ENCODE measurements at places on chromosomes 3 and 15.

GRCh38 chr3:196603683-196604082 lies 35.2 kb downstream of the FBXO45 start:
- DNase-seq, result no peak

DNA sequence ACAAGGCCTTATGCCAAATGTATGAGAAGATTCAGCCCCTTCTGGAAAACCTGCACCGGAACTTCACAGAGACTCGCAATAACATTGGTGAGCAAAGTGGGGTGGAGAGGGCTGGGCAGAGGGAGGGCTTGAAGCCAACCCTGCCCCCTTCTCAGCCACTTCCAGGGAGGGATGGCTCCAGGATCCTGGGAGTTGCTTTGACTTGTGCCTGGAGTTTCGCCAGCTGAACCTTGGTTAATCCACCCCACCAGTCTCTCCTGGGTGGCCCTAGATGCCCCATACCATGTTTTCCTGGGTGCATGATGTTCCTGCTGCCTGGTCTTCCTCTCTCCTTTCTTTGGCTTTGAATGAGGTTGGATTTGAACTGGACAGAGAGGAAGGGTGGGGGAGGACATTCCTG lies 10.8 kb downstream of the TBC1D21 start:
- peak; percentile 45 for DNase-seq

DNA sequence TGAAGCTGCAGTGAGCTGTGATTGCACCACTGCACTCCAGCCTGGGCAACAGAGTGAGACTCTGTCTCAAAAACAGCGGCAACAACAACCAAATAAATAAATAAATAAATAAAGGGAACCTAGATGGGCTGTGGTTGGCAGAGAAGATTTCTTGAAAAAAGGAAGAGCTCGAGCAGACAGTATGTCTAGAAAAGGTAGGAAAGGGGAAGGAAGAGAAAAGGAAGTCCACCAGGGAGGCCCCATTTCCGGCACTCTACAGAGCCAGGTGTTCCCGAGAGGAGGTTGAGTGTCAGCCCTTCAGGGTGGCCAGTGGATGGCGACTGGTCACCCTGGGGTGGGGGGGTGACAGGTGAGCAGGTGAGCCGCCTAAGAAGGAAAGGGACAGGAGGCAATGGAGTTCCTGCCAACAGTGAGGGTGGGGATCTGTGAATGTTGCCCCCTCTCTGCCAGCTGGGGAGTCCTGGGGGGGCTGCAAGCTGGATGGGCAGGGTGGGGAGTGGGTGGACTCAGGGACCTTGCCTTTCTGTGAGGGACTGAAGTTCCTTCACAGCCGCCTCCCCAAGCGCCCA lies 14.8 kb downstream of the PAQR5 start:
- no peak for DNase-seq

DNA sequence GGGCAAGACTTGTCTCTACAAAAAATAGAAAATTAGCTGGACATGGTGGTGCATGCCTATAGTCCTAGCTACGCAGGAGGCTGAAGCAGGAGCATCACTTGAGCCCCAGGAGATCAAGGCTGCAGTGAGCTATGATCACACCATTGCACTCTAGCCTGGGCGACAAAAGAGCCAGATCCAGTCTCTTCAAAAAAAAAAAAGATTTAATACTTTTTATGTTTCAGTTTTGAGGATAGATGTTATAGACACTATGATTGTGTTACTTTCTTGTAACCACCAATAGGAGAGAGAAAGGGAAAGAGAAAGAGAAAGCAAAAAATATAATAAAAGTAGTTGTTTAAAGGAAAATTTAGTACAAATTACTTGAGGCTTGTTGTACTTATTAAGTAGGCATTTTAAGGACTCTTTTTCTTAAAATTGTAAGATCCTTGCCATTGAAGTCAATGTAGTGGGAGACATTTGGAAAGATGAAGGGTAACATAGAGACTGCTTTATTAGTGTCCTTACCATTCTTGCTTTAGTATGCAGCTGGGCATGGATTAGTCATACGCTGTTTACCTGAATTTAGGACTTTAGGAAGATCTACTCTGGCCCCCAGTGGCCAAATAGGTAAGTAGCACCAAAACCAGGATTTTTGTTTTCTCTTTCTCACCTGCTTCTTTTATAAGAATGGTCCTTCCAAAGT lies 35.1 kb upstream of the ZDHHC23 start:
- DNase-seq, result no peak

DNA sequence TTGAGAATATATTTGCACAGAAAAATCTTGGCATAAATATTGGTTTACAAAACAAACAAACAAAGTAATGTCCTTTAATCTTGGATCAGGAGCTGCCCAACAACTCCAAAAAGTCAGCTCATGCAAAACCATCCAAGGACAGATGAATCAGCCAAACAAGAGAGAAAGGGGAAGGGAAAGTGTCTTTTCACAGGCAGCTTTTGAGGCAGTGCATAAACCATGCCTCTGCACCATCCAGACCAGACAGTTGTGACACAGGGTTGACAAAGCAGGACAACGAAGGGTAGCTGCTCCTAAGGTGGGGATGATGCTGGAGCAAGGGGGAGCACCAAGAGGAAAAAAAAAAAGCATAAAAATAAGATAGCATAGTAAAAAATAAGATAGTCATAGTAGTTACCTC lies 8.7 kb downstream of the CD86 start:
- DNase-seq, result no peak

DNA sequence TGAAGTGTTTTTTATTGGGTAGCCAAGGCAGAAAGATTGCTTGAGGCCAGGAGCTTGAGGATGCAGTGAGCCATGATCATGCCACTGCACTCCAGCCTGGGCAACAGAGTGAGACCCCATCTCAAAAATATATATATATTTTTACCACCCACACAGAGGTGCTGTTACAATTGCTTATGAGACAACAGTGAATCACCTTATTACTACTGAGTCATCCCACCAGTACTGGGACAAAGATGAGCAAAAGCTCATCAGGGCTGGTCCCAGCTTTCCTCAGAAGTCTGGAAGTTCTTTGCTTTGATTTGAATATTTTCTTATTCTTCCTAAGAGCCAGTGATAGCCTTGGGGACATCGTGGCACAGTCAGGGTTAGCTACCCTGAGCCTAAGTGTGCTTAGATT lies 207.7 kb downstream of the SOX2 start:
- DNase-seq, result no peak

DNA sequence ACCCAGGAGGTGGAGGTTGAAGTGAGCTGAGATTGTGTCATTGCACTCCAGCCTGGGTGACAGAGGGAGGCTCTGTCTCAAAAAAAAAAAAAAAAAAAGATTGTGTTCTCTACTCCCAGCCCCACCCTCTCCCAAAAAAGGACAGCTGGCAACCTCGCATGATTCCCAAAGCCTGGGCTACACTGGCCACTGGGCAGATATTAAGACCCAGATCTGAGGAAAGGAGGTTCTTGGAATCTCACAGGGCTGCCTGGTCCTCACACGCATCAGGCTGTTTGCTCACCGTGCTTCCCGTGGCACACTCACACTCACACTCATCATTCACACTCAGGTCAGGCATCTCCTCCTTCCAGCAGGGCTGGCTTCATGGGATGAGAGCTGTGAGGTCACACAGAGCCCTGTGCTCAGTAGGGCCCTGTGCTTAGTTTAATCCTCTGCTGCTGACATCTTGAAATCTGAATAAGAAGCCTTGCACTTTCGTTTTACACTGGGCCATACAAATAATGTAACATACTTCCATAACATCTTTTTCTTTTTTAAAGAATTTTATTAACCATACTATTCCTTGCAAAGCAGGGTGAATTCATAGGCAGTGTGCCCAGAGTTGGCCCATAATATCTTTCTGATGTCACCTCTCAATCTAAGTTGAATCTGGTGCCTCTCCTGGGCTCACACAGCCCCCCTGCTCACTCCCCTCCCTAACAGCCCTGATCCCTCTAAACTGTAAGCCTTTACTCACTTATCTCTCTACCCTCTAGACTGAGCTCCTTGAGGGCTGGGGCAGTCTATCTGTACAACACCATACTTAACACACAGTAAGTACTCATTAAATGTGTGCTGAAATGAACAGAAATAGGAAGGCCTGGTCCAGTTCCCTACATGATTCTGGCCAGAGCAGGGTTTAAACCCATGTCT lies 50.2 kb upstream of the C15orf39 start:
- DNase-seq, result no peak

DNA sequence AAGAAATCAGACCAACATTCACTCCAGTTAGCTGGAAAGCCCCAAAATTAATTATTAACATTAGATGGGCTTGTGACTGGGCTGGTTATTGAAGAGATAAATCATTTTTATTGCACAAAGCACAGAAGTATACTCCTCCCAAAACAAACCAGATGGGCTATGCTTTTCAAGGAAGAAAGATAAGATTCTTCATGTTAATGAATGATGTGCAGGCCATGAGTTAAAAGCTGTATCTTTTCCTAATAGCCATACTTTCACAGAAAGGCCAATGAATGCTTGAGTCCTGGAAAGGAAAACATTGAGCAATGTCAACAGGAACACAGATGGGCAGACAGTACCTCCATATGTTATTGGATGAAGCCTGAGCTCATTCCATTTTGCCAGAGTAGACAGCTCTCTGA lies 55.4 kb downstream of the OCA2 start:
- DNase-seq, result no peak

GRCh38 chr3:140244893-140245292 lies 309.9 kb downstream of the CLSTN2 start:
- no peak for DNase-seq

- DNase-seq, result peak; percentile 70
Measured at GRCh38 chr3:123343296-123344174, 105.4 kb downstream of the ADCY5 start.

DNA sequence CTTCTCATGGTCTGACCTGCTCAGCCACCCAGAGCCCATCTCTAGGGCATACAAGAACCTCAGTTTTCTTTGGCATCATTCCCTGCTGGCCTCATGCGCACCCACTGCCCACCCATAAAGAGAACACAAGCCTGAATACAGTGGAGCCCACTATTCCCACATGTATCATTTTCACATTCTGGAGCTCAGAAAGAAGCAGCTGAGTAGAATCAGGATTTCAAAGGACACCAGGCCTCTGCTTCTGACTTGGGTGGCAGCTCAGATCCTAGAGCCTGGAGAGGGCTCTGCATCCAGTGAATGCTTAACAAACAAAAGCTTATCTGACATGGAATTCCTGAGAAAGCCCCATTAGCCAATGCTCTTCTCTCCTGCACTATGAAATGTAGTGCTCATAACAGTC lies 34.7 kb downstream of the RBP2 start:
- no peak for DNase-seq

- DNase-seq, result no peak
Measured at GRCh38 chr3:135788146-135788545, 177.4 kb upstream of the PPP2R3A start.

GRCh38 chr3:29280404-29281093 lies at the start of gene RBMS3:
Gene RBMS3 (plus strand): TSS chr3:29281071.
- DNase-seq, result peak; percentile 95

- DNase-seq, result no peak
Measured at GRCh38 chr3:98778383-98778782, 15.2 kb downstream of the ST3GAL6 start.

DNA sequence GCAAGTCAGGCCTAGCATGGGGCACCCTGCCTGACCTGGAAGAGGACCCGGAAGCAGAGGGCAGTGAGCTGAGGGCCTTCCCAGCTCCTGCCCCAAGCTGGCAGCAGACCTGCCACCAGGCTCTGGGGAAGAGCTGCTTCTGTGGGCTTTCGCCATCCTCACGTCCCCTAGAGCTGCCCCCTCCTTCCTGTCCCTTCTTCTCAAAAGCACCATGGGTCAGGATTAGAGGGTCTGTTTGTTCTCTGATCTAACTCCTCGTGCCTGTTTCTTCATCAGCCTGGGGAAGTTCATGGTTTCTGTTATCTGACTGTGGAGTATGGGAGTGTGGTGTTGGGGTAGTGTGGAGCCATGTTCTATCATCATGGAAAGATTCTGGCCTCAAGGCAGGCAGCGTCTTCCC lies 58.4 kb upstream of the POLG start:
- no peak for DNase-seq

GRCh38 chr3:148642616-148643015 lies 55.1 kb upstream of the AGTR1 start:
- no peak for DNase-seq

- no peak for DNase-seq
Measured at GRCh38 chr3:35739181-35739809, 100.0 kb downstream of the ARPP21 start.

GRCh38 chr3:39249453-39250115 lies 30.3 kb downstream of the CX3CR1 start:
- DNase-seq, result no peak

DNA sequence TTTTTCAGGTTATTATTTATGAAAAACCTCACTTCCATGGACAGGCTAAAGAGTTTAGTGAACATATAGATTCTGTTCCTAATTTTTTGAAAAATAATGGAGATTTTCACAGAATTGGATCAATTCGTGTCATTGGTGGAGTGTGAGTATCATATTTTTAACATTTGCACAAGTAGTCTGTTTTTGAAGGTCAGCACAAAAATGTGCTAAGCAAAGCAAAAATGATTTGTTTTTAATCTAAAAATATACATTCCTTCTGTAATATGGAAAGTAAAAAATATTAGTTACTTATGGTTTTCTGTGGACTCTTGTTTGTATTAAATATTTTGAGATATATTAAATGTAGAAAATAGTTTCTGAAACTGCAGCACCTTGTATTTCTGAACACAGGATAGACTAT lies 71.0 kb downstream of the CRYBG3 start:
- DNase-seq, result no peak

DNA sequence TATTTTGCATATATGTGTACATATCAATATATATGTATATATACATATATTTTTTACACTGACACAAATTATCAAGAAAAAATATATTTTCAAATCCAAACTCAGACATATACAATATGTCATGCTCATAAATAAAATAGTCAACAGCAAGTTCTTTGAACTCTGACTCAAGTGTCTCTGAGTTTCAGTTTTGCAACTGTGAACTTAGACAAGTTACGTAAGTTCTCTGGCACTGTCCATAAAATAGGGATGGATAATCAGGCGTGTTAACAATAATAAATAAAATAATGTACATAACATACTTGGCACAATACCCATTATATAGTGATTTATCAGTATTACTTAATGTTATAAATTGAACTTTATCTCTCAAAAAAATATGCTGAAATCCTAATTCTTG lies 12.1 kb upstream of the XRN1 start:
- no peak for DNase-seq

- DNase-seq, result no peak
Measured at GRCh38 chr15:34114215-34114614, 12.3 kb downstream of the PGBD4 start.

GRCh38 chr3:81395739-81396513 lies 365.5 kb downstream of the GBE1 start:
- DNase-seq, result no peak

GRCh38 chr15:86183596-86184491 lies 104.2 kb downstream of the AGBL1 start:
- DNase-seq, result no peak

Measured in coronary artery (tissue), 2 donors.